ENCODE measurements at places on chromosomes 2 and 18.

GRCh38 chr2:202944816-202945215 lies 32.7 kb downstream of the CARF start:
- DNase-seq, result no peak

DNA sequence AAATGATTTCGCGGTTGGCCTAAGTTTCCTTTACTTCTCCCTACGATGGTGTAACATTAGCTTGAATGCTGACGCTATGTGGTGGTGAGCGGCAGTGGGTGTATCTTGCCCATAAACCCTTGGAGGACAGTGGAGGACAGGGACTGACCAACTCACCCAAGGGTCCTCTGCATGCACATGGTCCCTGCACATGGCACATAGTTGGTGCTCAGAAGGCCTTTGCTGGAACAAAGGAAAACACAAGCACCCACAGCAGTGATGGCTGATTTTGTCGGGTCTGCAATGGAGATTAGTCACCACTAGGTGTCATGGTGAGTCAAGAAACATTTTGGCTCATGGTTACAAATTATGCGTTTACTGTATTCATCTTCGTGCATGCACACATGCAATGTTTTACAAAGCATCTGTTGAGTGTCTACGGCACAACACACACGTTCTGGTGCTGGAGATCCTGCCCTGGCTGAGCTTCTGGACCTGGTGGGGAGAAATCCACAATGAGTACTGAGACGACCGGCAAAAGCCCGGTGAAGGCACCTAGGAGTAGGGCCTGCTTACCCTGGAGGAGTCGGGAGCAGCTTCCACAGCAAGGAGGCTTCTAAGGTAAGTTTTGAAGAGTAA lies 44.0 kb downstream of the PDCL3 start:
- DNase-seq, result peak; percentile 42

- no peak for DNase-seq
Observed at GRCh38 chr2:64655873-64656272, 2.2 kb upstream of the SERTAD2 start.

- DNase-seq, result no peak
Observed at GRCh38 chr2:44929159-44929734, 12.3 kb upstream of the SIX3 start.

DNA sequence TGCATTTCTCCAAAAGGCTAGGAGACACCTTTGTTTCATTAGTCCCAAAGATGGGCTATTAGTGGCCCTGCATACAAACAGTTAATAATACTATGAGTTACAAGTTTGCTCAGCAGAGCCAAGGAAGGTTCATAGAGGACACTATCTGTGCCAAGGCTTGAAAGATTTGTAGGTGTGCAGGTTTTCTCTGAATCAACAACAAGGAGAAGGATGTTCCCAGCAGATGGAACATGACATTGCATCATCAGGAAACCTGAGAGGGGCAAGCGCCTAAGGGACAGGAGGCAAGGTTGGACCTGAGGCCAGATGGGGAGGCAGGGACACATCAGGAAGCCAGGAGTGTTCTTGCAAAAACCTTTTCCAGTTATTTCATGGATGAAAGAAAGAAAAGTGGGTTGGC lies 35.4 kb upstream of the STK17B start:
- DNase-seq, result no peak

DNA sequence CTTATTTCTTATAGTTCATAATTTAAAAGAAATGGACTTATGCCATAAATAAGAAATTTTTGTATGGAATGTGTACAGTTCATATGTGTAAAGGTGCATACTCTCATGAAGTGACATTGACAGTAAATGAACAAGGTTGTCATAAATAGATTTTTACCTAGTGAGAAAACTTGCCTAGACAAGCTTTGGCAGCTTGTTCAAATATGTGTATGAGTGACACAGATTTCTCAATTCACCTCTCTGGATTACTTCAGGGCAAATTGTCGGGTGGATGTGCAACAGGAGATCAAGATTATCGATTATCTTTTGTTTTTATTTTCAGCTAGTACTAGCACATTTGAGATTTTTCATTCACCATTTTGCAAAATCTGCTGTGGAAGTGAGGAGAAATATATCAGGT lies 758.1 kb upstream of the ACVR2A start:
- no peak for DNase-seq

DNA sequence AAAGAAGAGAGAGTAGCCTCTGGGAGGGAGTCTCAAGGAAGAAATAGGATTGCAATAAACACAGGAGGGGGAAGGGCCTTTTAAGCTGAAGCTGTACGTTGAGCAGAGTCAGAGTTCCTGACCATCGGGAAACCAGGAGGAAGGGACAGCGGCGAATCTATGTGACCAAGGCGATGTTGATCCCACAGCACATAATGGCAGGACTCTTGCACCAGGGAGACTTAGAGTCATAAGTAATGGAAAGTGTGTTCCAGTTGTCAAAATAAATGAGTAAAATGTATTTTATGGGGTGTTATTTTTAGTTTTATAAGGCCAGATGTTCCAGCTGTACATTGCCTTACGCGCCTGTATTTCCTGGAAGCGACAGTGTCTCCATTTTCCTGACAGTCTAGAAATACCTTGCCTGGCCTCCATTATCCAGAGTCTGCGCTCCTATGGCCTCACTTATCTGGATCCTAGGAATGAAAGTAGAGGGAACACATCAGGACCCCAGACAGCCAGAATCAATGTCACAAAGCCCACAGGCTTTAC lies 152.8 kb upstream of the COPS8 start:
- no peak for DNase-seq

DNA sequence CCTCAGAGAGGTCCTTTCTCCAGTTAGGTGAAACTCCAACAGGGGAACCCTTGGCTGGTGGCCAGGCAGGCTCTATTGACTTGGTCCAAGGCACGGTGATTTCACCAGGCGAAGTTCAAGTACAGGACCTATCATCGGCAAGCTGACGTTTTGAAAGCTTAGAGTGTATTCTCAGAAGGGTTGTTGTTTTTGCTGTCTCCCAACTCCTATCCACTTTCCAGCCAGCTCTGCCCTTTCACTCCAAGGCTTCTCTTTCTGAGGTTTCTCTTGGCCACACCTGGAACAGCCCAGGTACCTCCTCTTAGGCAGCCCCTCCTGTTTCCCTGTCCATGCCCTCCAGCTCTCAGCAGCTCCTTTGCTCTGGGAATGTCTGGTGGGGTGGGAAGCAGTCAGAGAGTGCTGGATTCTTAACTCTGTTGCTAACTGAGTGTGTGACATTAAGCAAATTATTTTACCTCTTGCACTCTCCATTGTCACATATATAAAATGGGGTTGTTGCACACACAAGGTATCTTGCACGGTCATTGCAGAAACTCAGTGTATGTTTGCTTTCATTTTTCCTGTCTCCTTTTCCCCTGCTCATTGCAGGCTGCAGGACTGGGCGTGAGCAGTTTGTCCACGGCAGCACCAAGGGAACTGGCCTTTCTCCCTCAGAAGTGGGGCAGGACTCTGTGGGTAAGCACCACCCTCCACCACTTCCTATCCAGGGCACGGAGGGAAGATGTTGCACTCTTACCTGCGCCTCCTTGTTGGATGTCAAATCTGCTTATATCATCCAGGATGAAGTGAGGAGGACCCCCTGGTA lies 30.2 kb downstream of the CAPN13 start:
- DNase-seq, result no peak

DNA sequence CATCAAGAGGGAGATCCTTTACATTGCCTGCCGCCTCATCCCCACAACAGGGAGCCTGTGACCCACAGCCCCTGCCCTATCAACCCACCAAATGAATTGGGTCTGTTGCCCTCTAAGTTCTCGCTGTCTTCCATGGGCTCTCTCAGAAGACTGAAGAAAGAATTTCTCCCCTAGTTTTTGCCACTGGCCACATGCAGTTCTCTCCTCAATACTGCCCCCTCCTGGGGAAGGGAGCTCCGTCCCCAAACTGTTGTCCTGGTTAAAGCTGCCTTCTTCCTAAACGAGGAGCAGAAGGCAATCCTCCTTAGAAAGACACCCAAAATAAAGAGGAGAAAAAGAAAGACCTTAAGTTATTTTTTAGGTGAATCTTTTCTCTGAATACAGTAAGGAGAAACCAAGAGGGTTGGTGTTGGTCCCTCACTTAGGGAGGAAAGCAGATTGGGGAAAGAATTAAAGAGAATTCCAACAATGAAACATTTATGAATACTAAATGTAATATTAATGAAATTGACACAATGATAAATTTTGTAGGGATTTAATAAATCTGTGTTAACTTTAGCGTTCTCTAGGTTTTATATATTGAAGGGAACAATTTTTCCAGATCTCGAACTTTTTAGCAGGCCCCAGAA lies 31.1 kb upstream of the SATB2 start:
- no peak for DNase-seq

- no peak for DNase-seq
Observed at GRCh38 chr18:6591491-6591890, 138.0 kb upstream of the ARHGAP28 start.
